ENCODE measurements at places on chromosomes 11 and 22. TPM values are rescaled to one million over a fixed set of nuclear protein-coding genes. Genes with fewer than 3 reads are reported as not detected.

Gene ATP6V1E1
- 117 TPM for total RNA-seq

Gene ASPHD2
- 1.4 TPM for total RNA-seq

Gene PGA5
- total RNA-seq = 5.0 TPM

- DNase-seq = peak; percentile 71
Observed at GRCh38 chr11:67277231-67277961, 11.1 kb downstream of the GRK2 start.

DNA sequence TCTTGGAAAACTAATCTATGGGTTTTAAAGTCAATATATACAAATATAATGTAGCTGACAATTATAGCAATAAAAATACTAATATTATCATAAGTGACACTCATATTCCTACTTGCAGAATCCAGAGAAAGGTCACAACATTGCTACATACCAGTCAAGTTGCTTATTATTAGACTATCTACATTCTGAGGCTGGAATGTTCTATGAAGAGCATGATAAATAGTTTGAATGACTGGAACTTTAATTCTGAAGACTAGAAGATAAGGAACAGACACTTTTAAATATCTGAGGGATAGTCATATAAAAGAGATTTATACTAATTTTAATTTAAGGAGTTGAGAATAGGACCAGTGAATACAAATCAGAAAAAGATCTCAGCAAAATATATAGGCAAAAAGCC lies 146.0 kb downstream of the GUCY1A2 start:
- no peak for DNase-seq

- DNase-seq = no peak
Observed at GRCh38 chr11:22042081-22042480, 150.8 kb upstream of the ANO5 start.

DNA sequence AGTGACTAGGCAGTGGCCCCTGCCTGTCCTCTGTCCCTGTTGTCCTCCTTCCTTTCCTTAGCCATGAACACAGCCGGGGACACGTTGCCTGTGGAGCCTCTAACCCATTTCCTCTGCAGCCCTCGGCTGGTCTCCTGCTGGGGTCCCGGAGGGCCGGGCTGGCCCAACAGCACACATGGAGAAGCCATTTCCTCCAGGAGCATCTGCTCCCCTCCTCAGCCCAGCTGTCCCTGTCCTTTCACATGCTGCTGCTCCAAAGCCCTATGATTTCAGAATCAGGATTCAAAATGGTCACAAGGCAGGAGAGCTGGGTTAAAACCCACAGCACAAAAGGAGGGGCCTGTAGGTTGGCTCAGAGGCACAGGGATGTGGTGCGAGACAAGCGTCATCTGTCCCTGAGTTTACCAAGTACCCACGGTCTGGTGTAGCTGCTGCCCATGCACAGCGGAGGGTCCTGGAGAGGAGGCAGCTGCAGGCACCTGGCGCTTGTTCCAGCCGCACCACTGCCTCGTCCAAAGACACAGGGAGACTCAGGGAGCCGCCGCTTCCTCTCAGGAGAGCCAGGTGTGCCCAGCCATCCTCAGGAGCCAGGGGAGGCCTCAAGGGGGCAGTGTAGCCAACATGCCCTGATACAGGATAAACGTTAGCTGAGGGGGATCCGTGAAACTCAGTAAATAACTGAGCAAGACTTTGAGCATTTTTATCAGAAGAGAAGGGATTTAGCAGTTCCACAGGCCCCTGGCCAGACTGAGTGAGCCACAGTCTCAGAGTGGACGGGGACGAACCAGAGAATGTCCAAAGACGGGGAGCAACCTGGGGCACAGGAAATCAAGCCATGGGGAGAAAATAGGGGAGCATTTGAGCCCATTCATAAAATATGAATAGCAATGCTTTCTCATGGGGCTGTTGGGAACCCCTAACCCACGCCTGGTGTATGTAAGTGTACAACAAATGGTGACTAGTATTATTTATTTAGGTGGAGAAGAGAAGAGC lies 3.9 kb upstream of the VSIG10L2 start:
- DNase-seq = no peak

DNA sequence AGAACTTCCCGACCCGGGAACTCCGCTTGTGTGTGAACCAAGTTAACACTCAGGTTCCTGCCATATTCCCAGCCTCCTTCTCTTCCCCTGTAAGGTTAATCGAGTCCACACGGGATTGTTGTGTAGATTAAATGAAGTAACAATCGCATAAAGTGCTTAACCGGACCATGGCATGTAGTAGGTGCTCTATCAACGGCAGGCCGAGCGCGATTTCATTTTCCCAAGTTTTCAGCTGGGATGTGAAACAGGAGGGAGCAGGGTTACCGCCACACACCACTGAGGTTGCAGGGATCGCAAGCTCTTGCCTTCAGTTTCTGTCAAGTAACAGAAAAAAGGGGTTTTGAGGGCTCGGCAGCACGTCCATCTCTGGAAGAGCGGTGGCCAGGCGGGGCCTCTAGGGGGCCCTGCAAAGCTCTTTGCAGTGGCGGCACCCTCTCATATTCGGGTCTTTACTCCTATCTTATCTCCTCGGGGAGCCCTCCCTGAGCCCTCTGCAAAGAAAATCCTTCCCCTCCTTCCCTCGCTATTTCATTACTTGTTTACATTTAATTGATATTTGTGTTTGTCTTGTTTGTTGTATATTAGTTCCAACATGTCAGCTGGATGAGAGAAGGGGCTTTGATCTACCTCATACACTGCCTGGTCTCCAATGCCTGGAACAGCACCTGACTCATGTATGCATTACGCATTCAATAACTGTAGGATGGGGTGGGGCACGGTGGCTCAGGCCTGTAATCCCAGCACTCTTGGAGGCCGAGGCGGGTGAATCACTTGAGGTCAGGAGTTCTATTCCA lies 816 bp upstream of the PLEKHA7 start:
- DNase-seq = no peak

Gene DLG2
- total RNA-seq = 5.5 TPM

DNA sequence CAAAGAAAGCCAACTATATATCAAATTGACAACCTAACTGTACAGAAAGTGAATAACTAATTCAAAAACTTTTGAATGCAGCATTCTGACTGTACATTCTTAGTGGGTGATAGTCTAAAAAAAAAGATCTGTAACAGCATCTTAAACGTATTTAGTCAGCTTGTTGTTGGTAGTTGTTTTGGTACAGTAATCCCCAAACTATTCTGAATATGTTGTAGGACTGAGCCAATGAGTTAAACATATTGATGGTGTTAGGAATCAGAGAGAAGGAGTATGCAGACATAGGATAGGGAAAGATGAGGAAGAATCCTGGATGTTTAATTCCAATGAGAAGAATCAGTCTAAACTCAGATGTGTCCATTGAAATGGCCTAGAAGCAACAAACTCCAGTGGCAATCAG lies 41.9 kb upstream of the KIRREL3 start:
- no peak for DNase-seq

DNA sequence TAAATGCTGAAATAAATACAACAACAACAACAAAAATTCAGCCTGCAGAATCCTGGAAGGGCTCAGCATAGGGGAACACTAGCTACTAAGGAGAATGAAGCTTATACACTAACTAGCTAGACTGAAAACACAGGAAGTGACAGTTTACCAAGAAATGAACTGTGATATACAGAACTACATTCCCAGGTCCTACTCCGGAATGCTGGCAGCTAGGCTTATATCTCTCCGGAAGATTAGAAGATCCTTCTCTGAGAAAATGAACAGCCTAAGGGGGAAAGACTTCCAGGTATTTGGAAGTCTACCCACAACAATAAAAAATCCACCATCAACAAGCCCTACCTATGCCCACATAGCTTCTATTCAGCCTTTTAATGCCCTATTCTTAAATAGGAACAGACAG lies 31.0 kb downstream of the CCDC34 start:
- no peak for DNase-seq

Gene CCND1
- total RNA-seq = 72.3 TPM

GRCh38 chr22:35690001-35690400 lies 27.7 kb upstream of the APOL5 start:
- DNase-seq = no peak

GRCh38 chr22:44427611-44428470 lies 70.2 kb downstream of the RTL6 start:
- DNase-seq = no peak

DNA sequence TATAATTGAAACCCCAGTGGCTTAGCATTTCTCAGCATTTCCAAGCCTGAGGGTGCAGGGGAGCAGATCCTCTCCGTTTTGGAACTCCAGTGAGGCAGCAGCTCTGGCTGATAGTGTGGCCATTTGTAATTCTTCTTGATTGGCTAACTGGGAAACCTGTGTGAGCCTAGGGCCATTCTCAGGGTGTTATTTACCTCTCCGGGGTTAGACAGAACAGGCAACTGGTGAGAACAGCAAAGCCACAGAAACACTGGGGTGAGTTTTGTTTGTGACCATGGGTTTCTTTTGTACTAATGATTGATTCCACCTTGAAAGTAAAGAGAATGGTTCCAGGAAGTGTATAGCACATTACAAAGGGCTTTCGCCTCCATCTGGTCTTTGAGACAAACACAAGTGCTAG lies 2.4 kb upstream of the OR4X2 start:
- no peak for DNase-seq

- DNase-seq = no peak
Observed at GRCh38 chr11:118530683-118531596, at the start of gene TMEM25. TSS of gene TMEM25 (plus strand) at chr11:118531192. CDS start at chr11:118531802, 610 bp downstream.

DNA sequence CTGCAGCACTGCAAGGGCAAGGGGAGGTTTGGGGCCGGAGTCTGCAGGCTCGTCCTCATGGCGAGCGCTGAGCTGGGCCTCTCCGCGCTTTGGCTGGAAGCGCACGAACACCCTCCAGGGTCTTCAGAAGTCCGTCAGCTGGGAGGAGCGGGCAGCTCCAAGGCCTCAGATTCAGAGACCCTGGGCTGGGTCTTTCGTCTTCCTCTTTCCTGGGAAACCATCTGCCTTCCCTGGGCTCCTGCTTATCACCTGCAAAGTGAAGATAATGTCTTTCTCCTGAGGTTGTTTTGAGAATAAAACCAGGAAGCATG lies 525.6 kb downstream of the BRD1 start:
- DNase-seq = no peak

Gene MUC2
- total RNA-seq = not detected

DNA sequence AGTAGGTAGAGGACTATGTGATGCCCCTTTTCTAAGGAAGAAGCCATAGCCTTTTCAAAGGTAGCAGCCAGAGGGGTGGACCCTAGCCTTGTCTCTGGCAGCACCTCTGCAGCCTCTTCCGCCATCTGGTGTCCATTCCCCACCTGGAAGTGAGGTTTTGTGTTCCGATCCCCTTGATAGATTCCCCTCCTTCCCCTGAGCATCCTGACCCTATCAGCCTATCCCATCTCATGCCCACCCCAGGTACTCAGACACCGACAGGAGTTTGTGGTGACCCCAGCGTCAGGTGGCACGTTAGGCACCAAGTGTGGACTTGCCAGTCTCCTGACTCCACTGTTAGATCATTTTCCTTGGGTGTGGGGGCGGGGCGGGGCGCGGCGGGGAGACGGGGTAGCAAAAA lies 398 bp upstream of the FAM89B start:
- DNase-seq = no peak

DNA sequence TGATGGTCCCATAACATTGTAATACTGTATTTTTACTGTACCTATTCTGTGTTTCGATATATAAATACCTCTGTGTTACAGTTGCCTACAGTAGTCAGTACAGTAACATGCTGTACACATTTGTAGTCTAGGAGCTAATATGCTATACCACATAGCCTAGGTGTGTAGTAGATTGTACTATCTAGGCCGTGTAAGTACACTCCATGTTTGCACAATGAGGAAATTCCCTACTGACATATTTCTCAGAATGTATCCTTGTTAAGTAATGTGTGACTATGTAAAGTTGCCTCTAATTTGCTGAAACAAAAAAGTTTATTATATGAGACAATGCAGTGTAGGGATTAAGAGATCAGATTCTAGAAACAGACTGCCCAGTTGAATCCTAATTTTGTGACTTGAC lies 21.3 kb downstream of the CAPRIN1 start:
- DNase-seq = no peak

Gene DDB1
- total RNA-seq = 151 TPM

- no peak for DNase-seq
Observed at GRCh38 chr11:120273432-120273831, 33.5 kb downstream of the POU2F3 start.

Gene MMP7
- not detected for total RNA-seq

DNA sequence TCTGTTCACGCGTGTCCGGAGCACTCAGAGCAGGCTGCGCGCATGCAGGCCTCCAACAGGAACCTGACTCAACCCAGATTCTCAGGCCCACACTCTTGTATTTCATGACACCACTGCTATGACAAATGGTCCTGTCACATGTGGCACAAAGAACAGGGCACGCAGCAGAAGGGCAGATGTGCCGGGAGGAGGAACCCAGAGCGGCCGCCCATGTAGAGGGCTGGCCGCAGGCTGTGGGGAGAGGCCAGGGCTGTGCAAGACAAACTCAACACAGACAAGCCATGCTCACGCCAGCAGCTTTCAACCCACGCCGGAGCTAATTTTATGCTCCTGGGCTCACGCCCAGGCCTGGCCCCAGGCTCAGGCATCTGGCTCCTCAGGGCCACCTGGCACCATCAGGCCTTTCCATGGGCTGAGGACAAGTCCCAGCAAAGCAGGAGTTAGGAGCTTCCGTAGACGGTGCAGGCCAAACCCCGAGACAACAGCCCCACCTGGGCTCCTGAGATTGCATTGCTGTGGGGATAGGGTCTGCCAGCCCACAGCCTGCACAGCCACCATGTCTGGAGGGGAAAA lies 40.0 kb downstream of the DUSP8 start:
- DNase-seq = no peak

Gene HOATZ
- total RNA-seq = not detected

DNA sequence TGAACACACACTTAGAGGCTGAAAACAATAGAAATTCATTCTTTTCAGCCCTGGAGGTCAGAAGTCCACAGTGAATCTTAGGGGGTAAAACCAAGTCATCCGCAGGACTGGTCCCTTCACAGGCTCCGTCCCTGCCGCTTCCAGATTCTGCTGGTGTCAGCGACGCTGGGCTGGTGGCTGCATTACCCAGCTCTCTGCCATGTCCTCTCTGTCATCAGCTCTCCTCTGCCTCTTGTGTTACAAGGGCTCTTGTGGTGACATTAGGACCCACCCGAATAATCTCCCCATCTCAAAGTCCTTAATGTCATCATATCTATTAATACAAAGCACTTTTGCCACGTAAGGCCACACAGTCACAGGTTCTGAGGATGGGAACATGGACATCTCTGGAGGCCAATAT lies 47.7 kb upstream of the ANO1 start:
- no peak for DNase-seq

Gene DYNC2H1
- total RNA-seq = 20.7 TPM

Gene API5
- total RNA-seq = 67.1 TPM

GRCh38 chr11:70126494-70126893 lies 48.4 kb downstream of the ANO1 start:
- DNase-seq = no peak

DNA sequence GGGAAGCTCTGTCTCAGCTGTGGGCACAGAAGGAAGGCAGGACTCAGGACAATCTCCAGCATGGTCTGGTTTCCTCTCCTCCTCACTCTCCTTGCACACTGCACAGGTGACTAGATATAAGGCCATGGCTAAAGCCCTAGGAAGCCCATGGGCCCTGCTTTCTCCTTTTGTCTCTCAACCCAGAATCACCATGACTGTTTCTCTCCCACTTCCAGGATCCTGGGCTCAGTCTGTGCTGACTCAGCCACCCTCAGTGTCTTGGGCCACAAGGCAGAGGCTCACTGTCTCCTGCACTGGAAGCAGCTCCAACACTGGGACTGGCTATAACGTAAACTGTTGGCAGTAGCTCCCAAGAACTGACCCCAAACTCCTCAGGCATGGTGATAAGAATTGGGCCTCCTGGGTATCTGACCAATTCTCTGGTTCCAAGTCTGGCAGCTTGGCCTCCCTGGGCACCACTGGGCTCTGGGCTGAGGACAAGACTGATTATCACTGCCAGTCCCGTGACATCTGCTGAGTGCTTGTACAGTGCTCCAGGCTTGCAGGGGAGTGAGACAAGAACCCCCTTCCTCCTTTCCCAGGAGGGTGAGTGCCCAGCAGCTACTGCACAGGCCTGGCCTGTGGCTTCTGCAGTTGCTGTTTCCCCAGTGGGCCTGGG lies 104.0 kb upstream of the TOP3B start:
- no peak for DNase-seq

Data from omental fat pad (tissue), 4 donors.